Activated naive CD4-positive, alpha-beta T cell treated with anti-CD3 and anti-CD28 coated beads for 36 hours (primary cell): ENCODE measurements at places on chromosomes 1 and 21.

- H3K27me3 ChIP-seq, result no peaks in the 10 kb centered on the region
- H3K4me3 ChIP-seq, result peak overlapping the region; percentile 81
- H3K27ac ChIP-seq, result no peak overlapping the region
- no peak for DNase-seq
- H3K4me1 ChIP-seq, result peaks cover 6% of the 10 kb centered on the region
Measured at GRCh38 chr1:31788825-31789256, 24.7 kb upstream of the ADGRB2 start.

DNA sequence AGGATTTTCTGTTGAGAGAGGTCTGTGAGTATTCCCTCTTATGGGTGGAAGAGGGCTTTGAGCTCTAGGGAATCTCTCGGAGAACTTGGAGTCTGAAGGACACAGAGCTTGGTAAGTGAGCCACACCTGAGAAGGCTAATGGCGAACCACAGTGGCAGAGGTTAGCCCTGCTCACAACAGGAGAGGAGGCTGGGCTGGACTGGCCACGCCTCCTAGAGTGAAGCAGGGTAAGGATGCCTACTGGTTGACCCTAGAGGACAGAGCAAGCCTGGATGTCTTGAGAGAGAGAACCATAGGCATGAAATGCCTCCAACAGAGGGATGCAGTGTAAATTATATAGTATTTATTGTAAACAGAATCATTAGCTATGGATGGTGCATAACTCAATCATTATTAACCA, 232.6 kb downstream of the PCP4 start:
- no peaks in the 10 kb centered on the region for H3K36me3 ChIP-seq
- DNase-seq, result no peak
- peaks cover 7% of the 10 kb centered on the region for H3K27me3 ChIP-seq
- no peaks in the 10 kb centered on the region for H3K4me1 ChIP-seq
- no peak overlapping the region for H3K4me3 ChIP-seq

DNA sequence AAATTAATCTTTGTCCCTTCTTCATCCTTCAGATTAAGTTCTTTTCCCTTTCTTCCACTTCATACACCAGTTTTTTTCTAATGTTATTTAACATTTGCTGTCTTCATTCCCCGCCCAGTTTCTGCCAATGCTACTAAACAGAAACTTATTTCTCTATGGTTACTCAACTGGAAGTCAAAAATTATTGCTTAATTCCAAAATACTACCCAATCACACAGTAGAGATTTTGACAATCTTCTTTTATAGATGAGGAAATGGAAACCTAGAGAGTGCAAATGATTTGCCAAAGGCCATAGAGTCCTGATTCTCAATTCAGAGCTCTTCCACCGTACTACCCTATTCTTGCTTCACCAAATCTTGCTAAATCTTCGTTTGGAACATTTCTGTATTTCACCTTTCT, 58.1 kb upstream of the SH3GLB1 start:
- no peak overlapping the region for H3K27ac ChIP-seq
- no peaks in the 10 kb centered on the region for H3K36me3 ChIP-seq
- DNase-seq, result no peak
- no peaks in the 10 kb centered on the region for H3K27me3 ChIP-seq

DNA sequence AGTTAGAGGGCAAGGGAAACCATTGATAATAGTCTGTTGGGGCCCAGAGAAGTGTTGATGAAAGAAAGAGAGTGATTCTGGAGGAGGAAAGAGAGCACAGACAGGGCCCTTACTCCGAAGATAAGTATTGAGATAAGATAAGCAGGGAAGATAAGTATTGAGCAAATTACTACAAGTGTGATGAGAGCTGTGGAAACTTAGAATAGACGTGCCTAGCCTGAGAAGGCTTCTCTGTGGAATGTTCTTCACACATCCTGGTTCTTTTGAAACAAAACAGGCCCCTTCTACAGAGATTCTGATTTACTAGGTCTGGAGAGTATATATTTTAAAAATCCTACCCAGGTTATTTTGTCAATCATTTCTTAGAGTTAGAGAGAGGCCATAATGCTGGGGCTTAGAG, 26.4 kb downstream of the FNBP1L start:
- no peak overlapping the region for H3K4me3 ChIP-seq
- no peaks in the 10 kb centered on the region for H3K36me3 ChIP-seq
- no peaks in the 10 kb centered on the region for H3K4me1 ChIP-seq

GRCh38 chr21:35437941-35438340, 388.8 kb upstream of the RUNX1 start:
- no peak overlapping the region for H3K4me3 ChIP-seq
- peaks cover 28% of the 10 kb centered on the region for H3K4me1 ChIP-seq
- peaks cover 3% of the 10 kb centered on the region for H3K36me3 ChIP-seq
- H3K27ac ChIP-seq, result no peak overlapping the region
- DNase-seq, result no peak
